ENCODE measurements at places on chromosomes 2 and 18.

DNA sequence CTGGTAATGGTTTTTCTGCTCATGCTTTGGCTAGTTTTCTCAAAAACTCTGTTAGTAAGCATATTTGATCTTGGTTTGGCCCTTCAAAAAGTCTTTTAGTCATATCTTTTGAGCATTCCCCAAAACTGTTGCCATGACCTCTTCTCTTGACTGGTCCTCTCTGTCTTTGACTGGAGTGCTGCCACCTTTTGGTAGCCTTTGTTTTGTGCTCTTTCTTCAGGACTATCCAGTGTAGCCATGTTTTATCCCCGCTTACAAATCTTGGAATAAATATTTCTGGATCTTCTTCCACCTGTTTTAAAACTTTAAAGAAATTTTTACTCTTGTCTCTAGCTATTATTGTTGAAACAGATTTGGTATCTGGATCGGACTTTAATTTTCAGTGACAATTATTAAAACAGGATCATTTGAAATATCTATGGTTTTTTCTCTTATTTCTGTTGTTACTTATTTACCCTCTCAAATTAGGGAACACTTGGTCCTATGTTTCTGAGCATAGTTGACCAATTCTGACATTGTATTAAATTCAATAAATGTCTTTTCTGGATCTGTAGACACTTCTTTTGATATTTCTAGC is 965 bp upstream of the ELOA2 start:
- no peak for DNase-seq

- no peak for DNase-seq
Observed at GRCh38 chr18:76265497-76266235, 229.4 kb downstream of the ZNF516 start.

GRCh38 chr2:241112592-241112991 is 10.5 kb upstream of the MTERF4 start:
- DNase-seq = no peak

DNA sequence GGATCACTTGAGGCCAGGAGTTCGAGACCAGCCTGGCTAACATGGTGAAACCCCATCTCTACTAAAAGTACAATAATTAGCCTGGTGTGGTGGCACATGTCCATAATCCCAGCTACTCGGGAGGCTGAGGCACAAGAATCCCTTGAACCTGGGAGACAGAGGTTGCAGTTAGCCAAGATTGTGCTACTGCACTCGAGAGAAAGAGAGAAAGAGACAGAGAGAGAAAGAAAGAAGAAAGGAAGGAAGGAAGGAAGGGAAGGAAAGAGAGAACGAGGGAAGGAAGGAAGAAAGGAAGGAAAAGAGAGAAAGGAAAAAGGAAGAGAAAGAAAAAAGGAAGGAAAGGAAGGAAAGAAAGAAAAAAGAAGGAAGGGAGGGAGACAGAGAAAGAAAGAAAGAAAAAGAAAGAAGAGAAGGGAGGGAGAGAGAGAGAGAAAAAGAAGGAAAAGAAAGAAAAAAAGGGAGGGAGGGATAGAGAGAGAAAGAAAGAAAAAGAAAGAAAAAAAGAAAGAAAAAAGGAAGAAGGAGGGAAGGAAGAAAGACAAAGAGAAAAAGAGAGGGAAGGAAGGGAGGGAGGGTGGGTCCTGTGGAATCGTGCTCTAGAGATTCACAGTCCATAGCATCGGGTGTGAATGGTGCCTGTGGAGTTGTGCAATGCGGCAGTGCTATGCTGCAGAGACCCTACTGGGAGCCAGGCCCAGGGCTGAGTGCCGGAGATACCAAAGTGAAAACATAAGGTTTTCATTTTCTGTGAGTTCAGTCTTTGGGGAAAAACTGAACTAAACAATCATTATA is 4.6 kb upstream of the SDC1 start:
- no peak for DNase-seq

GRCh38 chr2:201779901-201780673 is 646 bp downstream of the ALS2 start:
- DNase-seq = no peak

DNA sequence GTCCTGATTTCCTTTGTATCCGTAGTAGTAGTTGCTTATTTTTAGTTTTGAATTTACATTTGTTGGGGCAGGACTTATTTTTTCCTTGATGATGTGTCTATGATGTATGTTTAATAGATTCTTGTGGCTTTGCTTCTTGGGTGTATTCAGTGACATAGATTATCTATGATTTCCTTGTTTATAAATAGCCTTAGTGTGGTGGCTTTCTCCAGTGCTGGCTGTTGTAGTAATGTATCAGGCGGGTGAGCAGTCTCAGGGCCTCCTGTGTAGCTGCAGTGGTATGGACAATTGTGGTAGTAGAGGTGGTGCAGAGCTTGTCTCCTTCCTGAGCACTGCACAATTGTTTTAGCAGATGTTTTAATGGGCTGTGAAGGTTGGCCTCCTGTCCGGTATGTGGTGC is 60.5 kb downstream of the SMCHD1 start:
- no peak for DNase-seq

- DNase-seq = no peak
Observed at GRCh38 chr2:163198007-163198406, 359.4 kb upstream of the KCNH7 start.

DNA sequence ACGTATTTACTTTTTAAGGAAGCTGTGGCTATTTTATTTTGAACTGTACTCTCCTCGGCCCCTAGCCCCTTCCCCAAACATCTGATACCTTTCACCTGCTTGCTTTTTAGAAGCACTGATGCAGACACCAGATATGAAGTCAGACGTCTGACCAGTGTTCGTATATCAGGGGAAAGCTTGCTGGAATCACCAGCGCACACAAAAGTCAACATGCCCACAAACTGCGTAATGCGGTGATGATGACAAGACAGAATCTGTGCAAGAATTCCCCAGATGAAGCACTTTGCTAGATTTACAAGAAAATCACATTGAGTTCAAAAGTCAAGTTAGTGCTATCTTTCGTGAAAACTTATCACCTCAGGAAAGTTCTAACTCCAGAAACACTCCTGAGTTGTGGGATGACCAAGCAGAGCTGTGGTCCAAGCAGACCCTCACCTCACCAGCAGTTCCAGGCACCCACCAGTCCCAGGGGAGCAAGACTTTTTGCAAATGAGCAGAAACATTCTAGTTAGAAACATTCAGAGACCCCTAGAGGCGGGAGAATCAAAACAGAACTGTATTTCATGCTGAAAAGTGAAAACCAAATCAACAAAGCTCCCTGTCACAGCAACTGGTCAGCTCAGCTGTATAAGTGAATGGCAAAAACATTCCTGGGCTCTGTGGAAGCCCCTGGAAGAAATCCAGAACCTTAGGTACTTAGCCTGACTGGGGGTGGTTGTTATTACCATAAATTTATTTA is 55.7 kb downstream of the INO80C start:
- no peak for DNase-seq

DNA sequence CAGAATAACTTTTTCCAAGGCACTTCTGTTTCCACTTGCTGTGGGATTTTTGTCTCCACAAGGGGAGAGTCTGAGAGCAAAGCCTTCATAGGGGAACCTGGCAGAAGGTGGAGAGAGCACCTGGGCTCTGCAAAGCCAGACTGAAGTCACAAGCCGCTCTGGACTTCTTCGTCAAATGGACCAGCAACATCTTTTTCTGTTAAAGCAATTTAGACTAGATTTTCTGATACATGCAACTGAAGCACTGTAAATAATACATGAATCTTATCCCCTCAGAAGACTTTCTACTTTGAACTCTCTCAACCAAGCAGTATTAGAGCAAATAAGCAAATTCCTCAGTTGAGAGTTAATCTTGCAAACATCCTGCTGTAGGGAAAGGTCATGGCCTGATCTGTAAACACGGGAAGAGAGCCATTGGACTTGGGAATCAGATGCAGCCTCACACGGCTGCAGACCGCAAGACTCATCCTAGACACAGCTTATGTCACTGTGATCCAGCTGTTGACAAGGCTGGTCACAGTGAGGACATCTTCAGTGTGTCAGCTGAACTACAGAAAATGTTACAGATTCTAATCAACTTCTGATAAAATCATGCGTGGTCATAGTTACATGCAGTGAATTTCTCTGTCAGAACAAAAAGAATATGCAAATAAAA is 3.2 kb downstream of the SH3YL1 start:
- DNase-seq = no peak

- DNase-seq = no peak
Observed at GRCh38 chr2:25539136-25539535, 134.2 kb downstream of the DTNB start.

DNA sequence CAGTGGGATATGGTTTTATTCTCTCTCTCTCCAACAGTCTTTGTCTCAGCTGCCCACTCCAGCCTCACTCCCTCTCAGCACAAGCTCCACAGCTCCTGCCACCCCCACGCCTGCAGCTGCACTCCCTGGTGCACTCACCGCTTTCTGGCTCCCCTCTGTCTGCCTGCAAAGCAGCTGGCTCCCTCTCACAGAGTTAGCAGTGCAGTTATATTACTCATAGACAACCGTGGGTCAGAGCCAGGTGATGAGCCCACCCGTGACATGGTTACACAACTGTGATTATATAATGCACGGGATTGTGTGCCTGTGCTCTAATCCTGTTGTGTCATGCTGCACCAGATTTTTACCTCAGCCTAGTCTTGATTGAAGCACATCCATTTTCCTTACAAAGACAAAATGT is 276.9 kb upstream of the CHAC2 start:
- DNase-seq = no peak

DNA sequence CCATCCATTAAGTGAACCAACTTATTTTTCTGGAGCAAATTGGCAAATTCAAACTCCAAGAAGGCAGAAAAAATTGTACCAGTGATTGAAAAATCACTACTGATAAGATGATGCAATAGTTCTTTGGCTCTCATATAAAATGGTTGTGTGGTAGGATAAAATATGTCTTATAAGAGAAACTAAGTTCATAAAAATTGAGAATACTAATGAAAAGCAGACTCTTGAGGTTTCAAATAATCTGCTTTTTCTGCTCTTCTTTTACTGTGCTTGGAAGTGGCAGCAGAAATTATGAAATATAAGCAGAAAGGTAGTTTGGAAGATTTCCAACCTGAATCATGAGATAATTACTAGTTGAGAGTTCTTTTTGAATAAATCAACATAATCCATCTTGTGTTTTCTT is 61.9 kb downstream of the PPP1R1C start:
- DNase-seq = no peak

DNA sequence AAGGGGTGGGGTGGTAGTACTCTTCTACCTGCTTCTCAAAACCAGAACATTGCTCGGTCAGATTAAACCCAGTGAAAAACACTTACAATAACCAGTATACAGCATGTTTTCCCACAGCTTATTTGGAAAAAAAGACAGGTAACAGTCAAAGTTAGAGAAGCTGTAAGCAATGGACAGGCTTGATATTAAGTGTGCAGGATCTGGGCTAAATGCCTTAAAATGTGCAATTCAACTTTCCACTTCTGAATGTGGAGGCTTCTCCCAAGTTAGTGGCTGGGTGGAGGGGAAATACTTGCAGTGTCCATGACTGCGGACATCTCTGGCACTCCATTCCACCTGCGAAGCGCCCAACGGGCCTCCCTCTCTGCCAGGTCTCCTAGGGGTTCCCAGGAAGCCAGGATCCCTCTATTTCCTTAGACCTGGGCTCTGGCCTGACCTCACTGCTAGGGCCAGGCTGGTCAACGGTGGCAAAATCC is 5.3 kb downstream of the ZEB2 start:
- DNase-seq = no peak
